ENCODE measurements at places on chromosomes 7 and 10.
A peak's percentile ranks its signal among the peaks of the same experiment; 100 is the strongest.

DNA sequence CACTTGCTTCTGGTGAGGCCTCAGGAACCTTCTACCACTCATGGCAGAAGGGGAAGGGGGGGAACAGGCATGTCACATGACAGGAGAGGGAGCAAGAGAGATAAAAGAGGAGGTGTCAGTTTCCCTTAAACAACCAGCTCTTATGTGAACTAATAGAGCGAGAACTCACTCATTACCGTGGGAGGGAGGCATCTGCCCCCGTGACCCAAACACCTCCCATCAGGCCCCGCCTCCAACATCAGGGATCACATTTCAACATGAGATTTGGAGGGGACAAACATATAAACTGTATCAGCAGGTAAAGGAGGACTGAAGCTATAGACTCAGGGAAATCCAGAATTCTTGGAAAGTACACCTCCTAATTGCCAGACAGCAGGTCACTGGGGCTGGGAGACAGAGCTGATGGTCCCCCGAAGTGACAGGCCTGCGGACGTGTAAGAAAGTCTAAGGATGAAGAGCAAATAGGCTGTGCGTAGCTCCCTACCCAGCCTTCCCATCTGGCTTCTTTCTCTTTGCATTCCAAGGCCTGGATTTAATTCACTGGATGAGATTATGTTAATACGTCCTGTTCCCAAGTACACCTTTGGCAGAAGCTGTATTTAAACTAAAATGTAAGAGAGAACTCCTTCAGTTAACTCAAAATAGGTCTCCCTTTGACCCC, 186.7 kb upstream of the LYZL2 start:
- no peak for DNase-seq

DNA sequence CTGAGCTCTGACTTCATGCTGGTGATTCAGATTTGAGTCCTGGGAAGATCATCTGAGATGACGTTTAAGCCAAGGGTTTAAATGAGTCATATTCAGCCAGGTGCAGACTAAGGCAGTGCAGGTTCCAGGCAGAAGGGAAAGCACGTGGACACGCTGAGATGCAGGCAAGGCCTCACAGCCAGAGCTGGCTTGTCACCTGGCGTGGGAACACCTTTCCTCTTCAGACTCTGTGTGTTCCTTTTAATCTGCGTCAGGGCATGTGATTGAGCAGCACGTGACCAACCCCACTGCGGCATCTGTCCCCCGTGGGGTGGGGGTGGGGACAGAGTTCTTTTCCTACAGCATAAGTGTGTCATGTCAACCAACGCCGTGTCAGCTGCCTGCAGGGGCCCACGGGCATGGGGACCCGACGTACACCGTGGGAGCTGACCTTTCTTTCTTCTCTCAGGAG, 10.7 kb upstream of the IDI2 start:
- DNase-seq, result no peak

- no peak for DNase-seq
Observed at GRCh38 chr10:58278274-58278961, 9.5 kb downstream of the CISD1 start.

GRCh38 chr10:127411062-127411461, 138.0 kb upstream of the NPS start:
- DNase-seq, result no peak

DNA sequence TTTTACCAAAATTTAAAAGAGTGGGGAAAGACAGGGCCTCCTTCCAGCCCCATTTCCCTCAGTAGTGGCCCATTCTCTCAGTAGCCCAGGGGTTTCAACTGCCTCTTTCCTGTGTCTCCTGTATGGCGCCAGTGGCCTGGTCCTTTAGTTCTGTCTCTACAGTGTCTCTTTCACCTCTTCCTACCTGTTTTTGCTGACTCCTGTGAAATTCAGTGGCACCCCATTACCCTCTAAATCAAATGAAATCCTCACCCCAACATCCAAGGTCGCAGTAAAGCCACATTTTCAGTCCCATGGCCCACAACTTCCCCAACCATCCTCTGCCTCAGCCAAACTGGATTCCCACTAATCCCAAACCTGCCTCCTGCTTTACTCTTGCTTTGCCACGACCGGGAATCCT, 200.7 kb downstream of the IPMK start:
- DNase-seq, result no peak

- no peak for DNase-seq
Observed at GRCh38 chr10:128687408-128687807, 561.2 kb upstream of the MKI67 start.

GRCh38 chr7:126005064-126005463, 1075.4 kb upstream of the POT1 start:
- DNase-seq, result no peak

GRCh38 chr7:65800890-65801341, 72.0 kb upstream of the VKORC1L1 start:
- DNase-seq, result no peak

DNA sequence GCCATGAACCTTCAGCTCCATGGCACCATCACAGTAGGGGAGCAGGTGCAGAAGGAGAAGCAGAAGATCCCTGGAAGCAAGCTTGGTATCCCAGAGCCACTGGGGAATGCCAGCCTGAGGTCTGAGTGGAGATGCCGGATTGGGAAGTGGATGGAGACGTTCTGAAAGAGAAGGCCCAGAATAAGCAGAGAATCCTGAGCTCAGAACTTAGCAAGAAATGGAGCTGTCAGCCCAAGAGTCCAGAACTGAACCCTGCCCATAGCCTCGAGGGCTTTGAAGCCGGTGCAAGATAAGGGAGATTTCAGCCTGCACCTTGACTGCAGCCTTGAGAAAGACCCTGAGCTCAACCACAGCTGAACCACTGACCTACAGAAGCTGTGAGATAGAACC, 13.9 kb upstream of the GDF10 start:
- DNase-seq, result no peak

GRCh38 chr10:61135276-61135721, 191.3 kb upstream of the RHOBTB1 start:
- DNase-seq, result no peak

DNA sequence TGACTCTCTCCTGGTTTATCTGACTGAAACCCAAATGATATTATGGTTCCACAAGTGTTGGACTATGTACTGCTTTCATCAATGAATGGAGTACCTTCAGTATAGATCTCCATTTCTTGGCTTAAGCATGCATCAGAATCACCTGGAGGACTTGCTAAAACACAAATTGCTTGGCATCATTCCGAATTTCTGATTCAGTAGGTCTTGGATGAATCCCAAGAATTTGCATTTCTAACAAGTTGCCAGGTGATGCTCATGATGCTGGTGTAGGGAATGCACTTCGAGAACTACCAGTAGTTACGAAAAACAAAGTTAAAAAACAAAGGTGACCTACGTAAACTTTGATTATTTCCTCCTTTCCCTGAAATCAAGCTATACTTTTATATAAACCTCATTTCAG, 119.0 kb upstream of the FEZF1 start:
- no peak for DNase-seq

GRCh38 chr10:78953113-78953798, 115.5 kb upstream of the ZMIZ1 start:
- DNase-seq, result peak; percentile 84

GRCh38 chr10:121598263-121599249, at the start of gene FGFR2:
Gene FGFR2 (minus strand): TSS chr10:121598444. CDS start chr10:121593817, 4,627 bp downstream.
- peak; percentile 86 for DNase-seq

DNA sequence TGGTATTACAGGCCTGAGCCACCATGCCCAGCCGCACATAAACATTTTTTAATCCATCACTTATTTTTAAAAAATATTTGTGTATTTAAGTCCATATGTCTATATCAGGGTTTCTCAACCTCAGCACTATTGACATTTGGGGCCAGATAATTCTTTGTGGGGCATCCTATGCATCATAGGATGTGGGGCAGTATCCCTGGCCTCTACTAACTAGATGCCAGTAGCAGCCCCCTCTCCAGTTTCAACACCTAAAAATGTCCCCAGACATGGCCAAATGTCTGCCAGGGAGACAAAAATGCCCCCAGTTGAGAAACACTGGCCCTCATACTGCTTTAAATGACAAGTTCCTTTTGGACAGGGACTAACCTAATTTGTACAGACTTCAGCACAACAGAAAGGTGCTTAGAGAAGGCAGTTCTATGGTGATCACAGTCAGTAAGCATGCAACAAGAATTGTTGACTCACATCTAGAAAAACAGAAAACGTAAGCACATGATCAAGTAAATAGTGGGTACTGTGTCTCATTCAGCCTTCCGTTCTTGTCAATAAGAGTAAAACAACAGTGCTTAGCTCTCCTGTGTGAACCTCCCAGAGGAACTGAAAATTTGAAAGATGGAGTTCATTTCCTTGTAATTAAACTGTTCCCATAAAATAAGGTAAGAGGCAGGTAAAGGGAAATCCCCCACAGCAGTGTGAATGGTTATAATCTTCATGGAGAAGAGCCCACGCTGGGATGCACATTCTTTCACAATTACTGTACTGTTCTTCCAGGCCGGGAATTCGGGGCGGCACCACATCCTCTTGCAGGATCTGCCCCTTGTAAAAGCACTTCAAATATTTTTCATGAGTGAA, 17.3 kb upstream of the ADRB1 start:
- peak; percentile 86 for DNase-seq

GRCh38 chr7:6422926-6423632, 24.7 kb downstream of the DAGLB start:
- DNase-seq, result no peak

- no peak for DNase-seq
Observed at GRCh38 chr7:129789000-129789399, 163.8 kb downstream of the UBE2H start.

DNA sequence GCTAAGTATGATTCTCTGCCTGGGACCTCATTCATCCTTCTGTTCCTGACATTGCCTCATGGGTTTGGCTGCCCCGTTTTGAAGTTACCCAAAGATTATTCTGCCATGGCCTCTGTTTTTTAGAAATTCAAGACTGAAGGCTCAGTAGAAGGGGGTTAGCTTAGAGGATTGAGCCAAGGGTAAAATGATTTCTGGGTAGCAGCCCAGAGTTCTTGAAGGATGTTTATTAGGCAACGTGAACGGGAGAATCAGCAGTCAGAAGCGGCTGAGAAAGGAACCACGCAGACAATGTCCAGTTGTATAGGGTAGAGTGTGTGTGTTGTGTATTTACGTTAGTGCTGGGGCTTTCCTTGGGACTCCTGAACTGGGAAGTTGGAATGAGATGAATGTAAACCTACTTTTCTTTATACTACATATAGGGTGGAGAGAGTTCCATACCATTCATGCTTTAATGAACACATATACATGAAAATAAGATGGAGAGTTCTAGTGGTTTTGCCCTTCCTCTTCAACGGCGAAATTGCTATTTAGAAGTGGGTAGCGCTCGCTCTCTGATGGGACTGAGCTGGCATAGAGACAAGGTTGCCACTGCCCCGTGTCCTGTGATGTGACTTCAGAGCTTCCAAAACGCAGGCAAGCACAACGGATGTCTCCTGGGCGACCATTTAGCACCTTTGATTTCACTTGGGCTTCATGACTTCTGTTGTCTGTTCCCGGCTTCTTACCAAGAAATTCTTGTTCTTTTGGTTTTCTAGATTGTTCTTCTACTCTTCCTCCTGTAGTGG, 35.0 kb upstream of the IL15RA start:
- no peak for DNase-seq

DNA sequence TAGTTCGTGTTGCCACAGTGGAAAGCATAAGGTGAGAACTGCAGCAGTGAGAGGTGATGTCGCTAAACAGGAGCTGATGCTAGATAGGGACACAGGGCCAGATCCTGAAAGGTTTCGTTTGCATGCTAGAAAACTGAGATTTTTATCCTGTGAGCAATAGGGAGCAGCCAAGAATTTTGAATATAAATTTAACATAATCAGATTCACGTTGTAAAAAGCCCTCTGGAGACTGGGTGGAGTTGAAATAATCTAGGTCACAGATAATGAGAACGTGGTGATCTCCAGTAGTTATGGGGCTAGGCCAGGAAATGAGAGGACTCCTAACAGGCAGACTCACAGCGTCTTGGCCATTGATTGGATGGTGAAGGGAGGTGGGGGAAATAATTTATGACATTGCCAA, 92.1 kb upstream of the IMMP2L start:
- peak; percentile 2 for DNase-seq

GRCh38 chr10:71308244-71308643, 10.8 kb upstream of the SLC29A3 start:
- no peak for DNase-seq

DNA sequence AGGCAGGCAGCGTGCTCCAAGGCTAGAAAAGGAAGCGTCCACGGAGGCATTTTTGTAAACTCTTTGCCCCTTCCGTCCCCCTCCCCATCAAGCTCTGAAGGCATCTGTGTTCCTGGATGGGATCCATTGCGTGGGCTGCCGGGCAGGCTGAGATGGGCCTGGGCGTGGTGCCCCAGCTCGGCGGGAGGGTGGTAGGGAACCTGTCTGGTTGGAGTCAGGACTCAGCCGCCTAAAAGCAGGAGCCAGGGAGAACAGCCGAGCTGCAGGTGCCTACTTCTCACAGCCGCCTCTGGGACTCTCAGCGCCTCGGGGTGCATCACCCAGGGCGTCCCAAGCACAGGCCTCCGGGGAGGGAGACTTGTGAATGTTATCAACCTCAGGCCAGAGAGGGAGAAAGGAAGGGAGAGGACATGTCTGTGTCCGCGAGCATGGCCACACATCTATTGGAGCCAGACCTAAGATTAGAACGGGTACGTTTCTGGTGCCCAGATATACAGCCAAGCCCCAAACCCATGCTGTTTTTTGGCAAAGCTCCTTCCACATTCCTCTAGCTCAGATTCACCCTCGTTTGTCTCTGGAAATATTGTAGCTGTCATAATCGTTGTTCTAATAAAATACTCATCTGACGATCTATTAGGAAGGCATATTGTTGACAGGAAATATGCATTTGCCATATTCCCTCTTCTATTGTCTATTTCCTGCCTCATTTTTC, 48.6 kb upstream of the CTBP2 start:
- DNase-seq, result peak; percentile 55

DNA sequence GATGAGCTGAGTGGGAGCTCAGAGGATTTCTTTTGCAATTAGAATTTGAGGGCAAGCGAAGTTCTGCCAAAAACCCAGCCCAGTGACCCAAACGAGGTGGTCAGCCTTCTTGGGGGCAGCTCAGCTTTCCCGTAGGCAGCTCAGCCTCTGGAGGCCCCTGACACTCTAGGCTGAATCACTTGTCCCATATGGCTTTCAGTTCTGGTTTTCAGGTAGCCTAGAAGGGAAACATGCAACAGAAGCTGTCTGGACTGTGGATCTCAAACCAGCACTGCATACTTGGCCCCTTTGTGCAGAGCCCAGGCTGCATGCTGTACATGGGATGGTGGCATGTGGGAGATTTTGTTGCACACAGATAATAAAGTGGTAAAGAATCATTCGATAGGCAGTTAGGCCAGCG, 322.8 kb downstream of the ANKRD30A start:
- DNase-seq, result no peak

DNA sequence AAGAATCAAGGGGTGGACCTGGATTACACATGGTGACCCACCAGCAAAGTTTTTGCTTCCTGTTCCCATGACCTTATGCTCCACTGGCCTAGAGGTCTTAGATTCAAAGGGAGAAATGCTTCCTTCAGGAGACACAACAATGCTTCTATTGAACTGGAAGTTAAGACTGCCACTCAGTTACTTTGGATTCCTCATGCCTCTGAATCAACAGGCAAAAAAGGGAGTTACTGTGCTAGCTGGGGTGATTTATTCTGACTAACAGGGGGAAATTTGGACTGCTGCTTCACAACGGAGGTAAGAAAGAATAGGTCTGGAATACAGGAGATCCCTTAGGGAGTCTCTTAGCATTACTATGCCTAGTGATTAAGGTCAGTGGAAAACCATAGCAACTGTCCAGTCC, 10.3 kb downstream of the TMEM229A start:
- no peak for DNase-seq

GRCh38 chr7:55155351-55156117, 136.7 kb downstream of the EGFR start:
- no peak for DNase-seq

GRCh38 chr10:97243836-97244235, 48.6 kb downstream of the ARHGAP19 start:
- no peak for DNase-seq

- DNase-seq, result no peak
Observed at GRCh38 chr10:49194212-49194920, 6.2 kb upstream of the TMEM273 start.

Data from fibroblast of skin of scalp (primary cell).